Cortex of kidney (tissue), 1 donor: ENCODE measurements at places on chromosomes 2 and 18.

DNA sequence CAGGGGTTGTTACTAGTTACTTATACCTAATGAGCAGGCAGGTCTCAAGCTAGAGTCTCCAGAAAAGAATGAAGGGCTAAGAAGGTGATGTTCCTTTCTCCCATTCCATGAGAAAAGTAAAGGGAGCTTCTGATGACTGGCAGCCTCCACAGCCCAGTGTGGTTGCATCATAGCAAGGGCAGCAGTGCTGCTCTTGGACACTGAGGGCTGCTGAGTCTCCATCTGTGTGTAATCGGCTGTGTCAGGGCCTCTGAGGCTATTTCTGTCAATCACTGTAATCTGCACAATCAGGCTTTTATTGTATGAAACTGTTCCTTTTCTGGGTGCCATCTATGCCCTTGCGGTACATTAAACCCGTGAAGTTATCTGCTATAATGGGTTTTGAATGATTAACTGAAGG lies 164.1 kb upstream of the FBXO11 start:
- DNase-seq = no peak

- no peak for DNase-seq
These were observed 60.3 kb downstream of the MGAT5 start for GRCh38 chr2:134314202-134314601.

GRCh38 chr2:45692566-45692965 lies 41.1 kb downstream of the PRKCE start:
- no peak for DNase-seq

DNA sequence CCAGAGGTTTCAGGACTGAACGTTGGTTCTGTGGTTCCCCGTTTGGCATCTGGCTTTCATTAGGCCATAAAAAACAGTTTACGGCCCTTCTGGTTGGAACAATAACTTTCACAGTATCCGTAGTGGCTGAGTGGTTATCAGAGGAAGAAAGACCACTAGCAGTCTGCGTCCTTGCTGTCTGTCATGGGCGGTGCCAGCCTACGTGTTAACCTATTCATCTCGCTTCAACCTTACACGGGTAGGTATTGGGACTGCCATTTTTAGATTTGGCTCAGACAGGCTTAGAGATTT lies 42.6 kb upstream of the ROCK2 start:
- DNase-seq = no peak

DNA sequence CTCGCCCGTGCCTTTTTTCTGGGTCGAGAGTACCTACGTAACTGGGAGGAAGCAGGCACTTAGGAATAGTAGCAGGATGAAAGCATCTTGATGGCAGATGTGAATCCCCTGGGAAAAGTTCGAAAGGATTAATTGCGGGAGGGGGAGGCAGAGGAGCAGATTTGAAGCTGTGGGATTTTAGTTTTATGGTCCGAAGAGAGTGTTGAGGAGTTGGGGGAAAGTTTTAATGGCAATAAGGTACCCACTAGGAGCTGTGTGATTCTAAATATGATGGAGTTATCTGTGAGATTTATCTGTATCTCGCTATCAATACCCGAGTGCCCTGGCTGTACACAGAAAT lies 1.1 kb downstream of the AGFG1 start:
- no peak for DNase-seq

DNA sequence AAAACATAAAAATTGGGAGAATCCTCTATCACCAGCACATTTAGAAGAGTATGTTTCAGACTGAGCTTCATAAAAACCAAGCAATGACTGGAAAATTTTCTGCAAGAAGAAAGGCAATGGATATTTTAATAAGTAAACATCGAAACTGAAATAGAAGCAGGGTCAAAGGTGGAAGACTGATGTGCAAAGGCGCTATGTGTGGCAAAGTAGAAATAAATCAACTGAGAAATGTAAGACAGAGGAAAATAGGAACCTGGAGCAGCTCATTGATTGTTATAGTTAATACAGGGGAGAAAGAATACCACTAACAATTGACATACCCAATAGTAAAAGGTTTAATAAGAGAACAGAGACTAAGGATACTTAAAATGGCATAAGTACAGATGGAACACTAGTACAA lies 818.4 kb downstream of the SOCS6 start:
- DNase-seq = no peak

GRCh38 chr2:101036562-101036961 lies 34.5 kb downstream of the RPL31 start:
- no peak for DNase-seq

DNA sequence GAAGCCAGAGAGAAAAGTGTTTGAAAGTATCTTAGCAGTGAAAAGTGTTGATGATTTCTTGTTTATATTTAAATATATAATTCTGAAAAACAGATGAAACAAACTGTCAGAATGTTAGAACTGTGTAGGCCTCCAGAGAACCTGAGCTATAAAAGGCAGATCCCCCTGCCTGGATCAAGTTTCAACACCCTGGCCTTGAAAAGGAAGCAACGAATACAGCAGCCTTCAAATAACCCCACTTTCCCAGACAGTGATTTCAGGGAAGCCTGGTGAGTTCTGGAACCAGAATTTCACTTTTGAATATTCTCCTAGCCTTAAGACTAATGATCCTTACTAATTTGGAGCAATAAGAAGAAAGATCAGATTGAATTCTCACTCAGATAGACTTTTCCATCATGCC lies 13.3 kb upstream of the TRIM43 start:
- DNase-seq = no peak

DNA sequence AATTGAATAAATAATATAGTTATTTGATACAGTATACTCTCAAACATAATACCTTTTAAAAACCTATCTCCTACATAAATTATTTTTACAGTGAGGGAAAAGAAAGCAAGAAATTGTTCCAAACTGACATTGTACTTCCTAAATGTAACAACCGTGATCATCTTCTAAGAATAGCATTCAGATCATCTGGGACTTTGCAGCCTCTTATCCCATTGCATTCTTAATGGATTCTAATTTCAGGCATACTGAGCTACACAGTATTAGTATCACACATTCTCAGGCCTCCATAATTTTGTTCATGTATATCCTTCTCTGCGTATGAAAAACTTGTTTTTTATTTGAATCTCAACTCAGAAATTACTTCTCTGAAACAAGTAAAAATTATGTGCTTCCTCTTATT lies 1134.7 kb upstream of the CDH2 start:
- no peak for DNase-seq

DNA sequence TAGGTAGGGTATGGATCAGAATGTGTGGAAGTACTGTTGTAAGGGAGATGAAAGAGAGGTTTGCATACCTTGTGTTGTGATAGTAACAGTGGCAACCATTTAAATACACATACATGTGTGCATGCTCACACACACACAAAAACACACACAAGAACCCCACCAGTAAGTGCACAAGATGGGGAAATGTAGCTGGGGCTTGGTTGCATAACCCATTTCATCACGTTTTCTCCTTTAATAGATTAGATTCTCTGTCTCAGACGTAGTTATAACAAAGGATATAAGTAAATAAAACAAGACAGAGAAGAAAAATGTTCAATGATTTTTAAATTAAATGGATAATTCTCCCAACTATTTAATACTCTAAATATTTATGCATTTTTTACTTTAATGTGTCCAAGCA lies 13.4 kb downstream of the ARHGAP15 start:
- no peak for DNase-seq

DNA sequence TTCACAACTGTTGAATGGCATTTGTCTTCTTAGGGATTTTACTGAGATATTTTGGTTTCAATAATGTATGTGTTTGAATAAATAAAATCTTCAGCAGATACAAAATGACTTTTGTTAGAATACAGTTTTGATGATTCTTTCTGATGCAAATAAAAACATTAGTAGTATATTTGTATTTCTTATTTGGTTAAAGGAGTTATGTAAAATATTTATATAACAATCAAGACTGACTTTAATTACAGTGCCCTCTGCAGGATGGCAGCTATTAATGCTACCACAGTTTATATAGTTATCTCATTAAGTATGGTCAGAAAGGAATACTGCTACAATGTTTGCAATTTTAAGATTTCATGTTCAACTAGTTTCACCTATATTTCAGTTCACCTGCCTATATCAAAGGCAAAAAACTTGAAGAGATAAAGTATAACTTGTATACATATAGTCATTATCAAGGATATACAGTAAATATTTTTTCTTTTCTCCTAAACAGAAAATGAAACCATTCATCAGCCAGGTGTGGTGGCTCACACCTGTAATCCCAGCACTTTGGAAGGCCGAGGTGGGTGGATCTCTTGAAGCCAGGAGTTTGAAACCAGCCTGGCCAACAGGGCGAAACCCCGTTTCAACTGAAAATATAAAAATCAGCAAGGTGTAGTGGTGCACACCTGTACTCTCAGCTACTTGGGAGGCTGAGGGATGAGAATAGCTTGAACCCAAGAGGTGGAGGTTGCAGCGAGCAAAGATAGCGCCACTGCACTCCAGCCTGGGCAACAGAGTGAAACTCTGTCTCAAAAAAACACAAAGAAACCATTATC lies 19.8 kb downstream of the ARL5A start:
- DNase-seq = no peak

GRCh38 chr18:79493211-79493800 lies 97.6 kb downstream of the NFATC1 start:
- no peak for DNase-seq

GRCh38 chr2:119489232-119489952 lies 34.9 kb downstream of the SCTR start:
- no peak for DNase-seq

GRCh38 chr2:112848833-112849232 lies 12.3 kb upstream of the IL1B start:
- DNase-seq = no peak

DNA sequence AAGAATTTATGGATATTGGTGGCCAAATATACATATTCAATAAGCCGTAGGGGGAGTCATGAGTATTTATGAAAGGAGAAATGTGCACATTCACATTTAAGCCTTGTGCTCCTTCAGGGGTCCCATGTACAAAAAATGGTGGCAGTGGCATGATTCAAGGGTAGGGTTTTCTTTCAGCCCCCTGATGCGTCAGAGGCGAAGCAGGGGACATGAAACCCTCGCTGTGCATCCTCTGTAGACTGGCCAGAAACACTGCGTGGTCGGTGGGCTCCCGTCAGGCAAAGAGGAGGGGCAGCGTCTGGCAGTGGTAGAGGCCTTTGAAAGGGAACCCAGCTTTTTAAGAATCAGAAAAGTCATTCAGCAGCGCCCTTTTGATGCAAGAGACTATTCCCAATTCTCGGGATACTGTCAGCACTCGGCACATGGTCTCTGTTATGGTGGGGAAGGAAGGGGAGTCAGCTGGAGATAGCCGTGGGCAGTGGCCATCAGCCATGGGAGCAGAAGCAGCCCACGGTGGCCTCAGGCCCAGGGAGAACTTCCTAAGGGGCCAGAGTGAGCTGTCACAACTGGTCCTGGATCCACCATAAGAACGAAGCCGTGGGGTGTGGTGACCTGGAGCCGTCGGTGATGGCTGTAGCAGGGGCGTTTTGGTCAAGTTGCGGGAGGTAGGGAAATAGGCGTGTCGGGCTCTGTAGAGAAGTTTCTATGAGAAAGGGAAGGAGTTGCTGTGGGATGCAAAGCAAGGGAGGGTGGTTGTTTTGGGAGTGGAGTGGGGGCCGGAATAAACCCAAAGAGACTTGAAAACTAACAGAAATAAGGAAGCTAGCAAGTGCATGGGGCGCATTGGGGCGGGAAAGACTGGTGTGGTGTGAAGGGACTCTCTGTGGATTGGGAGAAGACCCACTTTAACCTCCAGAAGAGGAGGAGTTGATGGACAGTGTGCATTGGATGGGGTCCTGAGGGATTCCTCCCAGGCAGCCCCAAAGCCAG lies 95.6 kb downstream of the SH3BP4 start:
- no peak for DNase-seq

DNA sequence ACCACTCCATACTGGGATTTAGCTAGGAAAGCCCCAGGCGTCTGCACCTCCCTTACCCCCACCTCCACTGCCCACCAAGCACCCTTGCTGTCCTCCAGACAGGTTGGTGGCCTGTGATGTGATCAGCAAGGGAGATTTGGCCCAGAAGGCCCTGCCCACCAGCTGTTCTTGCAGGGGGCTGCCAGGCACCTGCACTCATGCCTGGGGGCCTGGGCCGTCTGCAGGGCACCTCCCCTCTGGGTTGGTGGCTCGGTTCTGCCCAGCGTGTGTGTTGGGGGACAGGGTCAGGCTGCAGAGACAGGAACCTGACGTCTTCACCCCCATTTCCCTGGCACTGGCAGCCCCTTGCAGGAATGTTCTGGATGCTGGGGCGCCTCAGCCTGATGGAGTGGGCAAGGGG lies 5.8 kb downstream of the DNMT3A start:
- no peak for DNase-seq

DNA sequence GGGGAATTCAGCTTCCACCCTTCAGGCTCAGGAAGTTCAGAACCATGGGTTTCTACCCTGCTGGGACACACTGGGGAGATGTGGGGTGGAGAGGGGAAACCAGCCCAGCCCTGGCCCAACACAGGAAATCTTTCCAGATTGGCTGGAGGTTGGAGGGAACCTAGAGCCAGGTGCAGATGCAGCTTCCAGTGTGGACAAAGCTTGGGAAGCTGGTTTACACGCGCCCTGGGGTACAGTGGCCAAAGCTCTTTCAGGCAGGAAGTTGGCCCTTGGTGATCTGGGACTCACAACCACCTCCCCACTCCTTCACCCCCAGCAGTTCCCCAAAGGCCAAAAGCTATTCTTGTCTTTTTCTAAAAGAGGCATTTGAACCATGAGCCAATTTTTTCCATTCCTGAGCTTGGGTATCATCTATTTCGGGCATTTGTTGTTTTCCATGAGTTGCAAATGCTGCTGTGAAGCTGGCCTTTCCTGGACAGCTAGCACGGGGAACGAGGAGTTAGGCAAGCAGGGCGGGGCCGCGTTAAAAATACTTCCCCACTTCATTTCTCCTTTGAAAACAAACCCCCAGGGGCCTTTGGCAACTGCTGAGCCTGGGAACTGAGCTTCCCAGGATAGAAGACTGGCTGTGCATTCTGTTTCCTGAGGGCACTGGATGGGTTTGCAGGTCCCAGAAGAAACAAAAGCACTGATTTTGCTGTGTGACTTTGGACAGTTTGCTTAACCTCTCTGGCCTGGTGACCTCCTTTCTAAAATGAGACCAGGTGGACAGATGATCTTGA lies 3.1 kb upstream of the ARID5A start:
- DNase-seq = no peak

GRCh38 chr18:6478121-6478520 lies 63.4 kb upstream of the L3MBTL4 start:
- DNase-seq = no peak

DNA sequence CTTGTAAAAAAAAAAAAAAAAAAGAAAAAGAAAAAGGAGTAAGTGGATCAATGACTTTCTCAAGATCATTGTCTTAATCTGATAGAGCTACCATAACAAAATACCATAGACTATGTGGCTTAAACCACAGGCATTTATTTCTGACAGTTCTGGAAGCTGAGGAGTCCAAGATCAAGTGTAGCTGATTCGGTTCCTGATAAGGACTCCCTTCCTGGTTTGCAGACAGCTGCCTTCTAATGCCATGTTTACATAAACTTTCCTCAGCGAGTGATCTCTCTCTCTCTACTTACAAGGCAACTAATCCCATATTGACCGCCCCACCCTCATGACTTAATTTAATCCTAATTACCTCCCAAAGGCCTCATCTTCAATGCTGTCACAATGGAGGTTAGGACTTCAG lies 36.5 kb upstream of the SIX2 start:
- DNase-seq = no peak

- no peak for DNase-seq
These were observed 1628.0 kb upstream of the PIK3C3 start for GRCh38 chr18:40326985-40327384.
